ENCODE measurements at places on chromosomes 16 and 17.

GRCh38 chr16:89010210-89010925 lies 33.4 kb upstream of the CBFA2T3 start:
- no peak for DNase-seq

- no peak for DNase-seq
Observed at GRCh38 chr16:4651827-4652226, 27.2 kb downstream of the MGRN1 start.

DNA sequence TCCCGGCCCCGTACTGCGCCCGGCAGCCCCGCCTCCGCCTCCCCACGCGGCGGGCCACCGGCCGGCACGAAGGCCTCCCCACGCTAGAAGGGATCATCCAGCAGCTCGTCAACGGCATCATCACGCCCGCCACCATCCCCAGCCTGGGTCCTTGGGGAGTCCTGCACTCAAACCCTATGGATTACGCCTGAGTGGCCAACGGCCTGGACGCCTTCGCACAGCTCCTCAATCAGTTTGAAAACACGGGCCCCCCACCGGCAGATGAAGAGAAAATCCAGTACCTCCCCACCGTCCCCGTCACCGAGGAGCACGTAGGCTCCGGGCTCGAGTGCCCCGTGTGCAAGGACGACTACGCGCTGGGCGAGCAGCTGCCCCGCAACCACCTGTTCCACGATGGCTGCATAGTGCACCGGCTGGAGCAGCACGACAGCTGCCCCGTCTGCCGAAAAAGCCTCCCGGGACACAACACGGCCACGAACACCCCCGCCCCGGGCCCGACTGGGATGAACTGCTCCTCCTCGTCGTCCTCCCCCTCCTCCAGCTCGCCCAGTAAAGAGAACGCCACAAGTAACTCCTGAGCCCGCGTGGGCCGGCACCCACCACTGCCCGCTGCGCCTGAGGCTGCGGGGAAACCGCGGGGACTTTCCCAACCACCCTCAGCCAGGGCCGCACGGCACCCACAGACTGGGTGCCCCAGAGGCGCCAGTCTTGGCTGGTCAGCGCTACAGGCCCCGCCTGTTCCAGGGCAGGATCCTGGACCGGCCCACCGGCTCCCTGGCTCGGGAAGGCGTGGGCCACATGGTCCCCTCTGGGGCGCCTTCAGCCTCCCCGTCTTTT lies 39.0 kb upstream of the AKAP1 start:
- DNase-seq, result peak; percentile 75

GRCh38 chr16:78507576-78507975 lies 408.1 kb downstream of the WWOX start:
- DNase-seq, result no peak

DNA sequence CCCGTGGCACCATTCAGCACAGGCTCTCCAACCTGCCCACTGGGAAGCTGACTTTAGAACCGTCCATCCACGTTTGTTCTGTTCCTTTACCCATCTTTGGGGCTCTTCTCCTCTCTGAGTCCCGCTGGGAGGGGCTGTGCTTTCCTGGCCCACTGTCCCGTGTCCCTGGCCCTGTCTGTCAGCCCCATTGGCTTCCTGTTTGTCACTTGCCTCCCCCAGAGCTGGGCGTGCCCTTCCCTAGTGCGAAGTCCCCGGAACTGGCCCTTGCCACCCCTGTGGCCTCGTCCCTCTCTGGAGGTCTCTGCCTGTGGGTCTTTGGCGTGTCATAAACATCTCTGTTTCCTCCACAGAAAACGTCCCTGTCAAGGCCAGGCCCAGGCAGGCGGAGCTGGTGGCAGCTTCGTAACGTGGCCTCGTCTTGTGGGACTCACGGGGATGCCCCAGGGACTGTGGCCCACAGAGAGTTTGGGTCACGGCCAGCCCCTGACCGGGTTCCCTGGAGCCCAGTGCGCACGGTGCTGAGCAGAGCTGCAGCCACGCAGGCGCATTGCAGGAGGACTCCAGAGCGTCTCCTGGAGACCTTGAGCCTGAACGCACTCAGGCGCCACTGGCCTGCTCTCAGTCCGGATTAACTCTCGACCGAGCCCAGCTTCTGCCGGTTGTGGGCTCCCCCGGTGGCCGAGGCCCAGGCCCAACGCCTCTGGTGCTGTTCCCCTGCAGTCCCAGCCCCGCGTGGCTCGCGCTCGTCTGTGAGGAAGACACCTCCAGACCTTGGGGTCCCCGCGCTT lies 7.3 kb downstream of the CHMP6 start:
- DNase-seq, result no peak

DNA sequence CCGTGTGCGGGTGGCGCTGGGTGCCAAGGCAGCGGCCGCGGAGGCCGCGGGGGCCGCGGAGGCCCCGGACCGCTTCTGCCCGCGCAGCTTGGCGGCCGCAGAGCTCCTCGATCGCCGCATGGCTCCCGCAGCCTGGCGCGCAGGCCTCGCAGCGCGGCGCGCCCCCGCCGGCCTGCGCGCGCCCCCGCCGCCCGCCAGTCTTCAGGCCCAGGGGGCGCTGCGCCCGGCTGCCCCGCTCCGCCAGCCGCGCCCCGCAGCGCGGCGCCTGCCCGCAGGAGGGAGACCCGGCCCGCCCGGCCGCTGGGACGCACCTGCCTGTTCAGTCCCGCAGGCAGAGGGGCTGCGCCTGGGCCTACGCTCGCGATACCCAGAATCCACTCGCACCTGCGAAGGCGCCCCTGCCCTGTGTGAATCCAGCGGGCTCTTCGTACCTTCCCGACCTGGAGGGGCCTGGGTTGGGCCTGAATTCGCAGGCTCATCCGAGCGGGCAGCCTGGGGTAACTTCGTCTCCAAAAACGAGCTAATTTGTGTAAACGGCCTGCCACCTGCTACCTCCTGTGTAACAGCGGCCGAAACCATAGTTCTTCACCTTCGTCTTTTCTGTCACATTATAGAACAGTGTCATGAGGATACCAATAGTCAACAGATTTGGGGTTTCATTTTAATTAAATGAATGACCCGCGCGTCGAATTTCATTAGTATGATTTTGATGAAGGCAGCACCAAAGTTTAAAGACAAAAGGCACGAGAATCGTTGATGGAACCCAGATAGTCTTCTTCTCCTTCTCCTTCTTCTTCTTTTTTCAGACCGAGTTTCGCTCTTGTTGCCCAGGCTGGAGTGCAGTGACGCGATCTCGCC lies at the start of gene CENPV:
CENPV (minus strand) TSS at position 153 of the 858 bp plus-strand sequence; CDS start at position 120, 33 bp downstream.
- peak; percentile 87 for DNase-seq

GRCh38 chr16:89505204-89506112 lies 2.7 kb upstream of the SPG7 start:
- DNase-seq, result peak; percentile 95

DNA sequence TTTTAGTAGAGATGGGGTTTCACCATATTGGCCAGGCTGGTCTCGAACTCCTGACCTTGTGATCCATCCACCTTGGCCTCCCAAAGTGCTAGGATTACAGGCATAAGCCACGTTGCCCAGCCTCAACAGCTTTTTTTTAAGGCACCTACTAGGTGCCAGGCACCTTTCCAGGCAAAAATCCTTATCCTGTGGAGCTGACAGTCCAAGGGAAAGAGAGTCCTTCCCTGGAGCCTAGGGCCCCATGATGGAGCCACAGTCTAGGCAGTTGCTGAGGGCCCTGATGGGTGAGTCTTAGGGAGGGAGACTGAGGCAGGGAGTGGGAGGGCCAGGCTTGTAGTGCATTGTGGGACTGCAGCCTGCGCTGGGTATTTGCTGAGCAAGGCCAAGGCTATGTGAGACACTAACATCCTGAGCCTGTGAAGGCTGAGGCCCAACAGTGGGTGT lies 79.6 kb upstream of the TOB1 start:
- DNase-seq, result peak; percentile 61

DNA sequence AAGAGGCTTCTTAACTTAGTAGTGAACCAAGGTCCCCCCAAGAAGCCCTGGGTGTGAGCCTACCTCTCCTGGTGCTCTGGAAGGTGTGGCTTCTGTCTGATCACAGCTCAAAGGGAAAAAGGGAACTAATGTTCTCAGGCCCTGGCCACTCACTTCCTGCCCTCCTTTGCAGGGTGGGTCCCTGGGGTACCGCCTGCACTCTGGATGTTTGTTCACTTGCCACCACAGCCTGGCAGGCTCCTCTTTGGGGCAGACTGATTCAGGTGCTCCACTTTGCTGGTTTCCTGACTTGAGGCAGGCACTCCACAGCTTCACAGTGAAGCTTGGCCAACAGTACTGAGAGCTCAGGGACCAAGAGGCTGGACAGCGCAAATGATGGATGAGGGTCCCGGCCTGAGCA lies 5.9 kb upstream of the MYO15A start:
- no peak for DNase-seq

GRCh38 chr16:3694051-3694450 lies 23.3 kb downstream of the TRAP1 start:
- no peak for DNase-seq

DNA sequence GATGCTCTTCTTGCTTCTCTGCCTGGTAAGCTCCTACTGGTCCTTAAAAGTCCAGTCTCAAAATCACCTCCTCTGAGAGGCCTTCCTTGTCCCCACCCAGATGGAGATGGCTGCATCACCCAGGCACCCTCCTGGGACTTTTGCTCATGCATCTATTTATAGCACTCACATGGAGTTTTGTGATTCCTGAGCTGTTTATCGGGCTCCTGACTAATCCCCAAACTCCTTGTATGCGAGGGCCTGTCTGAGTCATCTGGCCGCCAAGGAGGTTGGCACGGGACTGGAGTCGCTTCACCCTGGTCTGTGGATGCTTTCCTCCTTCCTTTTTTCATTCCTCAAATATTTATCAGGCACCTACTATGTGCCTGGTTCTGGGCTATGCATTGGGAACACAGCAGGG lies 2.3 kb upstream of the MAP2K3 start:
- DNase-seq, result no peak

DNA sequence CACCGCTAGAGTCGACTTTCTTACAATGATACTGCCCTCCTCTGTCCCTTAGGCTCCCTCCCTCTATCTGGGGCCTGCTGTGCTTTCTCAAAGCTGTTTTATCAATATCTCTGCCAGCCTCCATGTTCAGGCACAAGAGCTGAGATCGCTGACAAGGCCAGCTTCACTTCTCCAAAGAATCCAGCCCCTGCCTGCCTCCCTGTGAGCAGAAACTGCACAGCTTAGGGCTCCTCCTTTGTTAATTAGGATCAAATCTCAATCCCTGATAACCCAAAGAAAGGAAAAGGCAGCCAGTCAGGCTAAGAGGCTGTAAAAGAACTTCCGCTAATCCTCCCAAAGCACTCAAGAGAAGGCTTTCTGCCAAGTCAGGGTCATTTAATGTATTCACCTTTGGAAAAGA lies 616.0 kb upstream of the CDH11 start:
- no peak for DNase-seq

DNA sequence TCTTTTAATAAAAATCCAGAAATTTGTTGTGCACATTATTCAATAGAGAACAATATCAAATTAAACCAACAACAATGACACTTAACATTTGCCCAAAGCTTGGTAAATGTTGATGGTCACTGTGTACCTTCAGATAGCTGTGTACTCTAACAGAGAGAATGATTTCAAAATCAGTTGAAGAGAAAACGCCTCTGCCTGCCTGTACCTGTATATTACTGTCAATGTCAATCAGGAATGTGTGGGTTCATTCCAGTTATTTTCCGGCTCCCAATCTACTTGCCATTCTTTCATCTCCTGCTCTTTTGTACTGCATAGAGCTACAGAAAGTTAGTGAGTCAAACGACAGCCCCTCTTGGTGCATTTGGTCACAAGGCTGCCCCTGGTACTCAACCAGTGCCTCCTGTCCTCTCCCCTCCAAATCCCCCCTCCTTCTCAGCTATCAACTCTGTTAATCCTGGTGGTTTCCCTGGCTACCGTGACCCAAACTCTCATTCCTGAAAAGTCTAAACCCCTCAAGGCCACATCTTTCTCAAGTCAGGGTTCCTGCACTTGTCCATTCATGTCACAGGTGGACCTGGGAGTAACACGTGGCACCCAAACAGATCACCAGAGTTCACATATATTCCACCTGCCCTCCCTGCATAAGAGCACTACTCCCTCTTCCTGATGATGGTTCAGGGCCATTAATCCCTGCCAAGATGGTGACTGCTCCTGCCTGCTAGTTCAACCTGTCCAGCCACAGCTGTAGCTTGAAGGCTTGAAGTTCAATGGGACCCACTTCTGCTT lies 13.6 kb upstream of the ARL4D start:
- no peak for DNase-seq

DNA sequence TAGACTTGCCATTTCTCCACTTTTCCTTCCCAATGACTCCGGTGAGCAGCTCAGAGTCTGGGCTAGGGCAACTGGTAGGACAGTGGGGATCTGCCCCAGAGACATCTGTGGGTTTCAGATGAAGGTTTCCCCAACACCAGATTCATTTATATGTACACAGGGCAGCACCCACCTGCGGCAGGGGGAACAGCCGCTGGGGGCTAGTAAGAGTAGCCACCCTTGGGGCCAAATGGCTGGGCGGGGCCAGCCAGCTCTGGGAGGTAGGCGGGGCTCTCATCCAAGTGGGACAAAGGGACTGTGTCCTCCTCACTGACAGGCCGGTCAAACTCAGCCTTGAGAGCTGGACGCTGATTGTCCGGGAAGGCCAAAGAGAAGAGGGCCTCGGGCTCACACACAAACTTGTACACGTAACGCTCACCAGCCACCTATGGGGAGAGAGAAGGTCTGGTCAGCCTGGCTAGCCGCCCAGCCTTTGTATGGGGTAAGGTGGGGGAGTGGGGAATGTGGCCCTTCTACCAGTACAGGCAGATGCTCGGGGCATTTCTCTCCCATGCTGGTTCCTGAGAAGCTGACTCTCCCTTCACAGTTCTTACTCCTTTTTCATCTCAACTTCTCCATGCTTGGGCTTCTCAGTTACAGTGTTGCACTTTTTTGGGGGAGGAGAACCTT lies 17.7 kb downstream of the ETV4 start:
- no peak for DNase-seq

DNA sequence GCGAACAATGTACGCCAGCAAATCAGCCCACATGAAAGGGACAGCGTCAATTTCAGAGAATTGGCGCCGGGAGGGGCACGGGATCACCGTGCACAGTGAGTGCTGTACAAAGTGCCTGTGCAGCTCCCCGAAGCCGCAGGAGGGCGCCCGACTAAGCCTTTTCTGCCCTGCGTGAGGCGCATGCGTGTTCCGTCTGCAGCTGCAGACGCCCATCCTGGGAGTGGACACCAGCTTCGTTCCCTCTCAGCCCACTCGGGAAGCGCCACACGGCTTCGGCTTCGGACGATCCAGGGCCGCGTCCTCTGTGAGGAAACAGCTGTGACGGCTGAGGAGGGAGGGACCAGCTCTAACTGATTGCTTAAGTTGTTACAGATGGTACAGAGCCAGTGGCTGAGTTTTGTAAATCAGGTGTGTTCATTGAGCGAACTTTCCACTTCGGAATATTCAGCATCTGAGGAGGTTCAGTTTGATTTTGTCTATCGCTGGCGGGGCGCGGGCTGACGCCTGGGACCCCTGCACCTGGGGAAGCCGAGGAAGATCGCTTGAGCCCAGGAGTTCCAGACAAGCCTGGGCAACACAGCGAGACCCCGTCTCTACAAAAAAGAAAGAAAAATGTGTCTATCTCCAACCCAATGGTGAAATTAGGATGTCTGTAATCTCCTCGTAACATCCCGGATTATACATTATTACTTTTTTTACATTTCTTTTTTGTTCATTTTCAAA lies 15.4 kb upstream of the ZNF287 start:
- peak; percentile 97 for DNase-seq

Measured in activated effector memory CD4-positive, alpha-beta T cell treated with anti-CD3 and anti-CD28 coated beads, Interleukin-2, amount 50 U/mL, for 16 hours (primary cell).